SW 1271 (cell line): ENCODE measurements at places on chromosomes 3 and 15.
A peak's percentile ranks its signal among the peaks of the same experiment; 100 is the strongest.

DNA sequence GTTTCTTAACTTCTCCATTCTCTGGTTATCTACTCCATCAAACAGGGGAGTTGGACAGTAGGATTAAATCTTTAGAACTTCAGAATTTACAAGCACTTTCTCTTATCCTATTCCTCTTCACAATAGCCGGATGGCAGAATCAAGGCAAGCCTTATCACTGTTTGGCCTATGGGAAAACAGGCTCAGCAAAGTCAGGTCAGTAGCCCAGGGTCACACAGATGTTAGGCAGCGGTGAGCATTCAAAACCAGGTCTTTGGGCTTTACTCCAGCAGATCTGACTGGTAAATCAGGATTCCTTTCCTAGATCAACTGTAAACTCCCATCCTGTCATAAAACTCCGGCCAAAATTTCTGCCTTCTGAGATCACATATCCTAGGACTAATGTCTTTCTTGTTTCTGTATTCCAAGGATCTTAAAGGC is 258.4 kb downstream of the OPA1 start:
- no peak for DNase-seq

- no peak for DNase-seq
Measured at GRCh38 chr3:9653565-9654248, 4.4 kb downstream of the MTMR14 start.

DNA sequence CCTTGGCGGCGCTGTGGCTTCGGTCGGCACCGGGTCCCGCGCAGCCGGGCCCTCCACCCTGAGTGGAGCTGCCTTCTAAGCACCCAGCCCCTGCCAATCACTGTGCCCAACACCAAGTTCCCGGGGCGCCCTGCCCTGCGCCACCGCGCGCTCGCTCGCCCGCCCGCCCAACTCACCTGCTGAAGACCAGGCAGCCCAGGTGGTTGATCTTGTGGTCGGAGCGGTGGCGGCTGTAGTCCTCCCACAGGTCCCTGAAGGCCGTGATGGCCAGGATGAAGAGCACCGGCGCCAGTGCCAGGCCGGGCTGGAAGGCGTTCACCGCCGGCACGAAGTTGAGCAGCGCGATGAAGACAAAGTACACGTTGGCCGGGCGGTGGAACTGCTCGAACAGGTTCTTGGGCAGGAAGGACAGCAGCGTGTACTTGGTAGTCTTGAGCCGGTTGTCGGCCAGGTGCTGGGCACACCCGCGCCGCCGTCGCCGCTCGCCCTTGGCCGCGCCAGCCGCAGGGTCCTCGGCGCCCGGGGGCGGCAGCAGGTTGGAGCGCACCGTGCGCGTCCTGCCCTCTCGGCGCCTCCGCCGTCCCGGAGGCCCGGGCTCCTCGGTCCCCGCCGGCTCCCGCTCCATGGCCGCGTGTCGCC is 536 bp downstream of the ATP10A start:
- no peak for DNase-seq

DNA sequence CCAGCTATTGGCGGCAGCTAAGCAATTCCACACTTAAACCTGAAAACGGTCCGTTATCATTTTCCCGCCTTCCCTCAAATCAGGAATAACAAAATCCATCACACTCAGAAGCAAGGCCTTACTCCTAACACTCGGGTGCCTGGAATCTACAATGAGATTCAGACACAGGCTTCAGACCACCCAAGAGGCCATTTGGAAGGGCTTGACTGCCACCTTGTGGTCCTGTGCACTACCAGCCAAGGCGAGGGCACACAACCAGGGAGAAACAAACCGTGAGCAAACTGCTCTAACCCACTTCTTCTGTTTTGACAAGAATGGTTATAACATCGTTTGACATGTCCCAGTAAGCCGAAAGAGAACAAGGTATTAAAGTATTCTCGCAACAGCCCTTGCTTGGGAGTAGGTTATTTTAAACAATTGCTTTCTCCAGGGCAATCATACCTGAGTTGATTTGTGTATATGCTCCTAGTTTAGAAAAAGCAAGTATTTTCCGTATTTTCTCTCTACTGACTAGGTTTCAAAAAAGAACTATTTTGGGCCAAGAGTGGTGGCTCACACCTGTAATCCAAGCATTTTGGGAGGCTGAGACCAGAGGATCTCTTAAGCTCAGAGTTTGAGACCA is 40.1 kb upstream of the TAFA4 start:
- DNase-seq = peak; percentile 32

DNA sequence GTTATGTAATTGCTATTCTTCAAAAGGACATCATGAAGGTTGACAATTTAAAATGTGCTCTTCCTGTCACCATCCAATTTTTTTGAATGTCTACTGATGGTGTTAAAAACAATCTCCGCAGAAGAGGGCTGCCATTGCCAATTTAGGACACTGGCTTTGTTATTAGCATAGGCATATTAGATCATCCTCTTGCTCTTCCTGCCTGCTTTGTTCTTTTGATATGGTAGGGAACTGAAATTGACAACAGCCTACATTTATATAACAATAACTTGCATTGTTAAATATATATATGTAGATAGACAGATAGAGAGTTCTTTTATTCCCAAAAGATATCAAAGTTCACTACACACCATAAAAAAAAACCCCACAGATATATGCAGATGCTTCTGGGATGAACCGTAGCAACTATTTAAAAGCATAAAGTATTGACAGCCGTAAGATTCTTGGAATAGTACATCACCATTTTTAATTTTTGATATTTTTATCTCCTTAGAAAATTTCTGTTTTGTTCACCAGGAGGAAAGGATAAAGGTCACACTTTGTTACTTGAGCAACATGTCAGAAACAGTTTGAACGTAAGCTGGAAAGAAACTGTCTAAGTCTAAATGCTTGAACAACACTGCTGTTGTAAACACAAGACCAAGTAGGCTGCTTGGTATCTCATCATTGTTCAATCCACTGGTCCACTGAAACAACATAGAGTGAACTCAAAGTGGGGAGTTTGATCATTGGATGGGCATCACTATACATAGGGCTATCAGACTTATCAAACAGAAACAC is 66.5 kb downstream of the MDFIC2 start:
- DNase-seq = no peak
